ENCODE measurements at places on chromosomes 6 and 20.

- ATAC-seq = no peak
These were observed 3.7 kb upstream of the CD2AP start for GRCh38 chr6:47473791-47474346.

DNA sequence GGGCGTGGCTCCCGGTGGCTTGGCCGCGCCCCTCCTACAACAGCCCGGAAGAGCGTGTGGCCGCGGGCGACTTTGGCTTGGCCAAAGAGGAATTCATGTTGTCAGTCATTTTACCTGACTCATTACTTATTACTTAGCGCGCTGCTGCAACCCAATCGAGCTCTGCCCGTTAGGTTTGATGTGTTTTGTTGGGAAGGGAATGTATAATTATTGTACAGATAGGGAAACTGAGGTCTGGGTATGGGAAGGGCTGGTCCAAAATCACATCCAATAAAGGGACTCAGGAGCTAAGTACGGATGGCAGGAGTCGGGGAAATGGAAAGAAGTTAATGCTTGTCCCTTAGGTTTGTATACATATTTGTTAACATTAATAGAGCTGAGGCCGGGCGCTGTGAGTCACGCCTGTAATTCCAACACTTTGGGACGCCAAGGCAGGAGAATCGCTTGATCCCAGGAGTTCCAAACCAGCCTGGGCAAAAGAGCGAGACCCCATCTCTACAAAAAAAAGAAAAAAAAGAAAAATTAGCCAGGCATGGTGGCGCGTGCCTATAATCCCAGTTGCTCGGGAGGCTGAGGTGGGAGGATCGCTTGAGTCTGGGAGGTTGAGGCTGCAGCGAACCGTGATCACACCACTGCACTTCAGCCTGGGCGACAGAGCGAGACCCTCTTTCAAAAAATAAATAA lies 639 bp upstream of the ZNF335 start:
- peak; percentile 91 for ATAC-seq

GRCh38 chr6:113381959-113382358 lies 475.2 kb upstream of the MARCKS start:
- ATAC-seq = no peak

DNA sequence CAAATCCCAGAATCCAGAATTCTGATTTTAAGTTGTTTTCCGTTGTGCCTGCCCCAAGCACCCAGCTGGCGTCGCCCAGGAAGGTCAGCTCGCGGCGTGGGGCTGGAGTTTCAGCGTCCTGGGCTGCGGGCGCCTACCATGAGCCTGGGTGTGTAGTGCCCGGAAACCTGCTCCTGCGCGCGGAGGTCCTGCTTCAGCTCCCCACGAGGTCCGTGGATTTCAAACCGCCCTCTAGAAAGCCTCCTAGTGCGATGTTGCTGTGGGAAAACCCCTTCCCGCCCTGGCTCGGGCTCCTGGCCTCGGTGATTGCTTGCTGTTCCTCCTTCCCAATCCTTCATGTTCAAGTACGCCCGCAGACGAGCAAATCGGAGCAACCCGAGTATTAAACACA lies 51.3 kb upstream of the NRN1 start:
- ATAC-seq = no peak

DNA sequence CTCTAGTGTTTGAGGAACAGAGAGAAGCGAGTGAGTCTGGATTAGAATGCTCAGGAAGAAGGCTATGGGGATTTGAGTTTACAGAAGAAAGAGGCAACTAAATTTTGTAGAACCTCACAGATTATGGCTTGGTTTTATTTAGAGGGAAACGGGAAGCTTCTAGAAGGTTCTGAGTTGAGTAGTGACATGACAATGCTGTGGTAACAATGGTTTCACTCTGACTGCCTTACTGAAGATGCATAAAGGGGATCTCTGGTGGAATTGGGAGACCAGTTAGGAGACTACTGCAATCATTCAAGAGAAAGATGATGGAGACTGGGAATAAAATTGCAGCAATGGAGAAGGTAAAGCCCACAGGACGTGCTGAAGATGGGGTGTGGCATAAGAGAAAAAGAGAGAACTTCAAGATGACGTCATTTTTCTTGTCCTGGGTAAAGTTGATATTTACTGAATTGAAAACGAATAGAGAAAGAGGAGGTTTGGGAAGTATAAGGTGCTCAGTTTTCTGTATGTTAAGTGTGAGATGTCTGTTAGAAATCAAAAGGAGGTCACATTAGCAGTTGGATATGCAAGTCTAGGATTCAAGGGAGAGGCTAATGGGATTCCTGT lies 710.1 kb upstream of the NRSN1 start:
- no peak for ATAC-seq

- no peak for ATAC-seq
These were observed 297.7 kb upstream of the MANEA start for GRCh38 chr6:95279616-95280015.

DNA sequence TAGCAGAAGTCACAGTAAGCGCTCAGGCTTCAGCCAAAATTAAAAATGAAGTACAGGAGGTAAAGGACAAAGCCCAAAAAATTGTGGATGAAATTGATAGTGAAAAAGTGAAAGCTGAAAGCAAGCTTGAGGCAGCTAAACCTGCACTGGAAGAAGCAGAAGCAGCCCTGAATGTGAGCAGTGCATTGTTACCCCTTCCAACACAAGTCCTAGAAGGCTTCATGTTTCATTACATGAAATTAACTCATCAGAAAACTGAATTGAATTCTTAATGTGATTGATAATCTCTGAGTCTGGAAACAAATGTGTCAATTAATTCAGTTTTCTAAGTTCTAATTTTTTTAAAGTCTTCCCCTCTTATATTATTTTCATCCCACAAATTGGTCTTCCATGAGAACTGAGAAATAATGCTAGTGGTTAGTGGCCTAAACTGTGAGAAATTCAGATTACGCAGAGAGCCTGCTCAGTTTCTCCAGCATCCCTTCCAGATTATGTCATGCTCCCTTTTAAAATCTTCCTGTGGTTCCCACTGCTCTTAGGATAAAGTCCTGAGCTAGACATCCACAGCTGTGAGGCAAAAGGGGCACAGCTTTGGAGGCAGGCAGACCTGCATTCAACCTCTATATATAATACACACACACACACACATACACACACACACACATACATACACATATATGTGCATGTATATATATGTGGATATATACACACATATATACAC lies 133.2 kb upstream of the GLP1R start:
- ATAC-seq = no peak

DNA sequence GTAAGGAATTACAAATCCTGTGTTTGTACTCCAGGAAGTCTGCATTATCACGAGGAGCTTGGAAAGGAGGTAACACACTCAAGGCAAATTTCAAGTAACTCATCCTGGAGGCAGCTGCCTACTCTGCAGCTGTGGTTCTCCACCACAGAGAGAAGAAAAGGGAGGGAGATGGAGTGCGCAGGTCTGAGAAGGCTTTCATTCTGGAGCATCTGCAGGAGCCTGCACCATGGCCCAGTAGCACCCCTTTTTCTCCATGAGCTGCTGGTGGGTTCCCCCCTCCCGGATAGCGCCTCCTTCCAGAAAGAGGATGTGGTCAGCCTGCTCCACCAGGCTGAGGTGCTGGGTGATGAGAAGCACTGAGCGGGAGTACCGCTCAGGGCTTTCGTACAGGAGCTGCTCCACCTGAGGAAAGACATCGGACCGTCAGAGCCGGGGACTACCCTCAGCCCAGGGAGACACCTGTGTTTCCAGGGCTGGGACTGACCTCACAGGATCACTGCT lies 1.6 kb upstream of the PSMB8 start:
- ATAC-seq = peak; percentile 27
